ENCODE measurements at places on chromosomes 7 and 10. TPM values are rescaled to one million over a fixed set of nuclear protein-coding genes. Genes with fewer than 3 reads are reported as not detected.

- peaks cover 20% of the 10 kb centered on the region for H3K36me3 ChIP-seq
- peaks cover 42% of the 10 kb centered on the region for H3K4me1 ChIP-seq
- H3K4me3 ChIP-seq: peak overlapping the region; percentile 89
- peak overlapping the region; percentile 62 for H3K27ac ChIP-seq
- peak; percentile 86 for DNase-seq
- no peaks in the 10 kb centered on the region for H3K27me3 ChIP-seq
These were observed 660 bp downstream of the ANKRD16 start for GRCh38 chr10:5888843-5889623.

DNA sequence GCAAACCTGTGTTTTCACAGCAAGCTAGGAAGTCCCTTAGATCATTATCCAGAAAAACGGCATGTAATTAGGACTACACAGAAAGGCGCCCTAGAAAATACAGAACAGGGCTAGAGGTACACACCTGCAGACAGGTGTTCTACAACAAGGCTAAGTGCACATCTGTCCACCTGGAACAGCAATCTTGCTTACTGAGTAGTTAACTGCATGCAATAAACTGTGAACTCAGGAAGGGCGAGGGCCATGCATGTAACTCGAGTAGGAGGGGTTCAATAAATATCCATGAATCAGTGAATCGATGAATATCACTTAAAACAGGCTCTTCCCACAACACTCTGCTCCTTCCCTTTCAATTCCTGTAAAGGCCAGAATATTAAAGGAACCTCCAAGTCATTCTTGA lies 22.0 kb downstream of the FAM171A1 start:
- DNase-seq: peak; percentile 21
- H3K4me3 ChIP-seq: no peak overlapping the region
- H3K27me3 ChIP-seq: no peaks in the 10 kb centered on the region
- H3K27ac ChIP-seq: no peak overlapping the region
- peaks cover 2% of the 10 kb centered on the region for H3K36me3 ChIP-seq

DNA sequence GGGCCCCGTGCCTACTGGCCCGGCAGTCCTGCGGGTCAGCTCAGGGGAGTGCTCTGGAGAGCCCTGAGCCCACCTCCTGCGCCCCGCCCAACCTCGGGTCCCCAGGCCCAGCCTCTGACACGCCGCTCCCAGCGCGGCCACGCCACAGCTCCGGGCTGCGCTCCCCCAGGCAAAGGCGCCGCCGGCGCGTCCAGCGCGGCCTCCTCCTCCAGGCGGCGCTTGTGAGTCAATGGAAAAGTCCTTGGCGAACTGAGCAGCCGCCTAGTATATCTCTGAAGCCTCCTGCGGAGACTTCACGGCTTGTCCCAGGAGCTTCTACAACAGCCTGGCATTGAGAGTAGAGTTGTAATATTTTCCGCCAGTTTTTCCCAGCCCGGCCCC lies 29.5 kb upstream of the BMS1 start:
- peak overlapping the region; percentile 79 for H3K4me3 ChIP-seq
- peaks cover 42% of the 10 kb centered on the region for H3K27me3 ChIP-seq
- H3K4me1 ChIP-seq: peaks cover 9% of the 10 kb centered on the region

DNA sequence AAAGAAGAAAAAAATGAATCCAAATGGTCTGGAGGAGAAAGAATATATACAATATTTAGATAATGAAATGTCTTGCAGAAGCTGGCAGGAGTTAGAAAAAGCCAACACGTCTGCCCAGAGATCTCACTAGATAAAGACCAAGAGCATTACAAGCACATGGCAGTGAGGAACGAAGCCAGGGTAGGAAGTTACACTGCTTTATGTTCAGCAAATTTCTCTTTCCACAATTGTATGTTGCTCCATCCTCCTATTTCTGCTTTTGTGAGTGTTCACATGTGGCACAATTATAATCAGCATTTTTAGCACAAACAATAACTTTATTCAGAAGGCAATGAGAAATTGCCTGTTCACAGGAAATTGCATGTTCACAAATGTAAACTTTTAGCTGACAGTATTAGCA lies 53.7 kb downstream of the LRRC17 start:
- H3K27me3 ChIP-seq: no peaks in the 10 kb centered on the region
- DNase-seq: no peak
- H3K4me3 ChIP-seq: no peak overlapping the region
- no peaks in the 10 kb centered on the region for H3K4me1 ChIP-seq
- no peaks in the 10 kb centered on the region for H3K36me3 ChIP-seq

GRCh38 chr10:124678557-124679240 lies 65.5 kb downstream of the FAM53B start:
- no peak overlapping the region for H3K4me3 ChIP-seq
- H3K27me3 ChIP-seq: no peaks in the 10 kb centered on the region
- peak overlapping the region; percentile 35 for H3K27ac ChIP-seq
- peaks cover 13% of the 10 kb centered on the region for H3K36me3 ChIP-seq

GRCh38 chr10:112507988-112508387 lies 61.0 kb downstream of the VTI1A start:
- no peak overlapping the region for H3K4me3 ChIP-seq
- H3K4me1 ChIP-seq: no peaks in the 10 kb centered on the region
- DNase-seq: no peak
- no peaks in the 10 kb centered on the region for H3K27me3 ChIP-seq
- no peak overlapping the region for H3K27ac ChIP-seq
- H3K36me3 ChIP-seq: no peaks in the 10 kb centered on the region

DNA sequence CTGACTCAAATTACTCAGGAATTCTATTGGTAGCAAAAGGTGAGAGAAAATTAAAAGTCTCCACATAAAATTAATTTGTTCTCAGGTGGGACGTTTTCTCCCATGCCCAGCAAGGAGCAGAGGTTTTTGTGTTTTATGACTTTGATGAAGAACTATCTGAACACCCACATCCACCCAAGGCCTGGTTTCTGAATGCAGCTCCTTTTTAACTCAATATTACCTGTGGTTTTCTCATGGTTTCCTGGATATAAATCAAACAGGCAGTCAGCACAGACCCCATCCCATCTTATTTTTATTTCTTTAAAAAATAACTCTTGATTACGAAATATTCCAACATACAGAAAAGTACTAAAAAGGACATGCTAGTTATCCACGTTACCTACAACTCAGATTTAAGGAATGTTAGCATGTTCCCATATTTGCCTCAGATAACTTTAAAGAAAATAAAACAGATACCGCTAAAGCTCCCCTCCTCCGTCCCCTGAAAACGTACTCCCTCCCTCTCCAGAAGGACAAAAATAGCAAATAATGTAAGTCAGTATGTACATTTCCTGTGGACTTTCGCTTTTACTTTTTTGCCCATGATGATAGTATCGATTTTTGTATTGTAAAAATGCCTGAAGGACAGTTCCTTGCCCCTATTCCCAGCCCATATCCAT lies 43.4 kb downstream of the GLI3 start:
- no peak for DNase-seq
- no peaks in the 10 kb centered on the region for H3K27me3 ChIP-seq
- H3K27ac ChIP-seq: peak overlapping the region; percentile 86
- peak overlapping the region; percentile 68 for H3K4me3 ChIP-seq

- H3K4me3 ChIP-seq: no peak overlapping the region
- no peaks in the 10 kb centered on the region for H3K27me3 ChIP-seq
- H3K36me3 ChIP-seq: no peaks in the 10 kb centered on the region
- no peak overlapping the region for H3K27ac ChIP-seq
- H3K4me1 ChIP-seq: peaks cover 32% of the 10 kb centered on the region
These were observed 80.3 kb downstream of the PIP4K2A start for GRCh38 chr10:22634093-22634492.

CTAGE4 gene
- 1.3 TPM for total RNA-seq

RELN gene
- total RNA-seq: 0.52 TPM

All from osteocyte (in vitro differentiated cells).